ENCODE measurements at places on chromosomes 4 and X. TPM values are rescaled to one million over a fixed set of nuclear protein-coding genes. Genes with fewer than 3 reads are reported as not detected.

- H3K36me3 ChIP-seq = no peaks in the 10 kb centered on the region
- no peaks in the 10 kb centered on the region for H3K27me3 ChIP-seq
- no peaks in the 10 kb centered on the region for H3K4me1 ChIP-seq
Observed at GRCh38 chr4:61590881-61591280, 390.8 kb downstream of the ADGRL3 start.

DNA sequence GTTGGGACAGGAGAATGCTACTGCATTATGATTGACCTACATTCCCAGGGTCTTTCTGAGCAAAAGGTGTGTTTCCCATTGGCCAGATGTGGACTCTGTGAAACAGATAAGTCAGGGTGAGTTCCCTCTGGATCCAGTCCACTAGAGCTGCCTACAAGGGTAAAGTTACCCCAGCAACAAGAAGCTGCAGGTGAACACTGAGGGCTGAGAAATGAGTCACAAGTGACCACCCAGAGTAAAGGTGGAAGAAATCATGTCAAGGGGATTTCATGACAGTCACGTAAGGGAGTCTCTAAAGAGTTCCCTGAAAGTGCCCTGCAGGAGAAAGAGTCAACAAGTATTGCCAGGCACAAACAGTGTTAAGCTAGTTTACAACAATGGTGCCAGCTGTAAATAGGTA lies 16.3 kb downstream of the F8A1 start:
- peaks cover 17% of the 10 kb centered on the region for H3K27me3 ChIP-seq
- H3K4me3 ChIP-seq = no peak overlapping the region
- H3K4me1 ChIP-seq = no peaks in the 10 kb centered on the region
- DNase-seq = no peak
- H3K27ac ChIP-seq = no peak overlapping the region

- no peaks in the 10 kb centered on the region for H3K4me1 ChIP-seq
- no peak overlapping the region for H3K4me3 ChIP-seq
- H3K27ac ChIP-seq = no peak overlapping the region
- no peak for DNase-seq
Observed at GRCh38 chr4:95524184-95524583, 24.6 kb downstream of the UNC5C start.

DNA sequence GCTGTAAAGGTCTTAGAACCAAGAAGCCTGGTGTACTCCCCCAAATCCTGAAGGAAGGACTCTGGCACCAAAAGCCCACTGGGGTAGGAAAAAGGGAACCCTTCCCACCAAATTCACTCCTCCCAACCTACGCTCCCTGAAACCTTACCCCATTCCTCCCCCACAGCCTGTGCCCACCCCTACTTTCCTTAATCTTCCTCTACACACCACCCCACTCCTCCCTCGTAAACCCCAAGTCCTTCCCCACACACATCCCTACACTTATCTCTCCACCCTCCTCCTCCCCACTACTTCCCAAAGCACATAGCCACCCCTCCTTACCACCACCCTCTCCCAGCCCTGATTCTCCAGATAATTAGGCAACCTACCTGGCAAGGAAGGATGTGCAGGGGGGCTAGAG lies 1.7 kb downstream of the ZMYM3 start:
- peaks cover 16% of the 10 kb centered on the region for H3K4me1 ChIP-seq
- H3K36me3 ChIP-seq = no peaks in the 10 kb centered on the region
- peaks cover 19% of the 10 kb centered on the region for H3K27me3 ChIP-seq
- no peak for DNase-seq

DNA sequence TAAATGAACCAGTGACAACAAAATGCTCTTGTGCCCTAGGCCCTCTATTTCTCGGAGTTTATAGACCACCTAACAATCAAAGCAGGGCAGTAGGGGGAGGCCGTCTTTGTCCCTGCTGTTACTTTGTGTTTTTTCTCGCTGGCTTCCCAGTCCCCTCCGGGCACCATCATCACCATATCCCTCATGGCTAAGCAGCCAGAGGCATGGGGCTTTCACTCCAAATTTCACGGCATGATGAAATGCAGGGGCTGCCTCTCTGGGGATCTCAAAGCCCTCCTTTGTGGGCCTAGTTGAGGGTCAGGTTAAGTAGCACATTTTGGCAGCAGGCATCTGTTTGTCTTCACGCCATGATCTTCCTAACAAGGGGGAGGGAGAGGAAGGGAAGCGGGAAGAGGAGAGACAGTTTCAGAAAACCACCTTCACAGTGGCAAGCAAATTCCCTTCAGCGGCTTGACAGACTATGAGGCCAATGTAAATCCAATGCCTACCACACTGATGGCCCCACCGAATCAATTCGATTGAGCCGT lies 91.9 kb downstream of the ANOS1 start:
- H3K36me3 ChIP-seq = no peaks in the 10 kb centered on the region
- H3K4me3 ChIP-seq = no peak overlapping the region
- no peak overlapping the region for H3K27ac ChIP-seq
- peaks cover 2% of the 10 kb centered on the region for H3K27me3 ChIP-seq

DNA sequence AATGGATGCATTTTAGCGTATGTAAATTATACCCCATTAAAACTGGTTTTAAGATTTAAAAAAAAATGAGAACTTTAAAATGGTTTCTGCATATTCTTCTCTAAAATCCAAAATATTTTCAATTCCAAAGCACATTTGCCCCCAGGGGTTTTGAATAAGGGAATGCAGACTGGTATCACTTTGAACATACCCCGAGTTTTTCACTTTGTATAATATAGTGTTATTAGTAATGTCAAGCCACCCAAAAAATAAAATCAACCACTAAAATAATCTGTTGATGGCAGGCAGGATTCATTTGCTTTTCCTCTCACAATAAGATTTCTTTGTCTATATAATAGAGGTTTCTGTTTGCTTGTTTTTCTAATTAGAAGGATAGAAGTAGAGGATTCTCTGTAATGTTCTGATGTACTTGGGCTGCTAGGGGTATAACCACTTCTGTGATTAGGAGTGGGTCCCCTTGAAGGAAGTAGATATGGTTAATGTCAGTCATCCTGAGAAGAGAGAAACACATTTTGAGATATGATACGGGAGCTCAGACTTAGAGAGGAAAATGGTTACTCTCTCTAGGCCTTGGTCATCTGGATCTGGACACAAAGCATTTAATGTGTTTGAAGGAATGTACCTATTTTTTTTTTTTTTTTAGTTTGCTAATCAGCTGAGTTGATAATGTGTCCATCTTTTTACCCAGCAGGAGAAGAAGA lies 9.3 kb upstream of the LIN54 start:
- DNase-seq = no peak
- peaks cover 3% of the 10 kb centered on the region for H3K27me3 ChIP-seq
- no peaks in the 10 kb centered on the region for H3K4me1 ChIP-seq
- H3K4me3 ChIP-seq = no peak overlapping the region

GRCh38 chr4:156294577-156294976 lies 340.9 kb upstream of the CTSO start:
- no peaks in the 10 kb centered on the region for H3K36me3 ChIP-seq
- no peak overlapping the region for H3K27ac ChIP-seq
- no peaks in the 10 kb centered on the region for H3K27me3 ChIP-seq
- H3K4me3 ChIP-seq = no peak overlapping the region

- H3K27ac ChIP-seq = no peak overlapping the region
- H3K27me3 ChIP-seq = peaks cover 7% of the 10 kb centered on the region
- DNase-seq = no peak
- H3K4me3 ChIP-seq = no peak overlapping the region
Observed at GRCh38 chrX:70907900-70908299, 611 bp downstream of the TEX11 start.

DNA sequence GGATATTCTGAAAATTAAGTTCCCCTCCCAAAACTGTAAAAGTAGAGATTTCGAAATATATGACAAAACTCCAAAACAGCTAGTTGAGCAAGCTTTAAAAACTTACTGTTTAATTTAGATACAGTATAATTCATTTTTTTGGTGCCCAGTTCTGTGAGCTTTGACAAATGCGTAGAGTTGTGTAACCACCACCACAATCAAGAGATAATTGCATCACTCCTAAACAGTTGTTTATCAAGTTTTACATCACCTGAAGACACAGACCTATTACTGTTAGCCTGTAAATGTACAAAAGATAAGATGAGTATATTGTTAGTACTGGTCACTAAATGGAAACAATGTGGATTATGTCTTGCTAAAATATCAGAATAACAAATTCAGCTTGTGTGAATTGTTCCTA lies 62.3 kb downstream of the ALG13 start:
- peaks cover 8% of the 10 kb centered on the region for H3K4me1 ChIP-seq
- H3K4me3 ChIP-seq = no peak overlapping the region
- H3K36me3 ChIP-seq = peaks cover 18% of the 10 kb centered on the region
- H3K27me3 ChIP-seq = peaks cover 4% of the 10 kb centered on the region

DNA sequence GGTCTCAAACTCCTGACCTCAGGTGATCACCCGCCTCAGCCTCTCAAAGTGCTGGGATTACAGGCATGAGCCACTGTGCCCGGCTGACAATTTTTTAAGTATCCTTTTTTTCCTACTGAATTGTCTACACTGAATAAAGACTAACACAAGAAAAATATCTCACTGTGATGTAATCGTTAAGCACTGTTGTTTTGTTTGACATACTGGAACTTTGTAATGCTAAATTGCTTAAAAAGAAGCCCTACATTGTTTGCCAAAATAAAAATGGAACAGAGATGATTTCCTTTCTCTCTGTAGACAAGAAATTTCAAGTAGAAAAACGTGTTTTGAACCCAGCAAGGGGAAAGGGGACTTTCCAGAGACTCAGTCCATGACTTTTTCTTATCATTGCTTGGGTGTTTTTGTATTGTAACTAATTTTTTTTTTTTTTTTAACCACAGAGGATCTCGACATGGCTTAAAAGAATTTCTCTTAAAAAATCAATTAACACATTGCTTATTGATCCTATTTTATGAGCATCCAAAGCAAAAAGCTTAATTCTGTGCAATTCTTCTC lies 74.9 kb downstream of the TMEM156 start:
- no peak overlapping the region for H3K4me3 ChIP-seq
- H3K4me1 ChIP-seq = peaks cover 6% of the 10 kb centered on the region
- no peaks in the 10 kb centered on the region for H3K36me3 ChIP-seq
- H3K27me3 ChIP-seq = peaks cover 2% of the 10 kb centered on the region

DNA sequence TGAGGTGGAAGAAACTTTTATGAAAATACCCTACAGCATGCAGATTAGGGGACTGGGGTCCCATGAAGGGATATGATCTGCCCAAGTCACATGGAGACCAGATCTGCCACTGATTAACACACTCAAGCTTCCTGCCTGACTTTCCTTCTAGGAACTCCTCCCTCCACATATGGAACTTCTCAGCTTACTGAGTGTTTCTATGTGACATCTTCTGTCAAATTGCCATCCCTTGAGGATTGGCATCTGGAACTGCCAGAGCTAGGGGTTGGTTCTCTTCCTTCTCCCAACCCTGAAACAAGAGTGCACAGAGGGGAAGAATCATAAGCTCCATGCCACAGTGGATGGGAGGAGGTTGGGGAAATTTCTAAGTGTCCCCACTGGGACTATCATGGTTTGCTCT lies 150.6 kb upstream of the MBNL3 start:
- H3K36me3 ChIP-seq = no peaks in the 10 kb centered on the region
- peaks cover 2% of the 10 kb centered on the region for H3K27me3 ChIP-seq
- no peak for DNase-seq
- H3K27ac ChIP-seq = no peak overlapping the region
- H3K4me1 ChIP-seq = no peaks in the 10 kb centered on the region
- H3K4me3 ChIP-seq = no peak overlapping the region

DNA sequence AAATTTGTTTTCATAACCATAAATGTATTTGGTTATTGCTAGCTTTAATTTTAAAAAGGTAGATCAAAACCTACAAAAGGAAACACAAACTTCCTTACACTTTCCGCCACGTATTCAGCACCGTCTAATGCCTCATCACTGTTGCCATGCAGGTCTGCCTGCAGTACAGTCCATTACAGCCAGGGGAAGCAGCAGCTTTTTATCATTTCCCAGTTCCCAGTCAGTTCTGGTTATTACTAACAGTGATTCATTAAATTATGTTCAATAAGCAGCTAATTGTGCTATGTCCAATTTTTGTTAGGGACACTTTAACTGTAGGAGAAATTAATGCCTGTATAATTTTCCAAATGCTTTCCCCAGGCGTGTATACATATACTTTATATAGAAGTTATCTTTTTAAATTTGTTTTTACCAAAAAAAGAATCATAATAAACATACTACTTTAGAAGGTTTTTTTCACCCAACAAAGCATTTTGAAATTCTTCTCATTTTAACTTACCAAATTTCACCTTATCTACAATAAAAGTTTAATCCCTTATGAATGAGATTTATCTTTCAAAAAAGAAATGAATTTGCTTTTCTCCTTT lies 93.3 kb downstream of the ANXA3 start:
- H3K27me3 ChIP-seq = no peaks in the 10 kb centered on the region
- DNase-seq = no peak
- H3K27ac ChIP-seq = no peak overlapping the region
- H3K36me3 ChIP-seq = no peaks in the 10 kb centered on the region

- H3K36me3 ChIP-seq = no peaks in the 10 kb centered on the region
- H3K4me1 ChIP-seq = no peaks in the 10 kb centered on the region
- no peak for DNase-seq
- peaks cover 7% of the 10 kb centered on the region for H3K27me3 ChIP-seq
- H3K27ac ChIP-seq = no peak overlapping the region
Observed at GRCh38 chrX:149837639-149838038, 43.3 kb upstream of the MAGEA8 start.

DNA sequence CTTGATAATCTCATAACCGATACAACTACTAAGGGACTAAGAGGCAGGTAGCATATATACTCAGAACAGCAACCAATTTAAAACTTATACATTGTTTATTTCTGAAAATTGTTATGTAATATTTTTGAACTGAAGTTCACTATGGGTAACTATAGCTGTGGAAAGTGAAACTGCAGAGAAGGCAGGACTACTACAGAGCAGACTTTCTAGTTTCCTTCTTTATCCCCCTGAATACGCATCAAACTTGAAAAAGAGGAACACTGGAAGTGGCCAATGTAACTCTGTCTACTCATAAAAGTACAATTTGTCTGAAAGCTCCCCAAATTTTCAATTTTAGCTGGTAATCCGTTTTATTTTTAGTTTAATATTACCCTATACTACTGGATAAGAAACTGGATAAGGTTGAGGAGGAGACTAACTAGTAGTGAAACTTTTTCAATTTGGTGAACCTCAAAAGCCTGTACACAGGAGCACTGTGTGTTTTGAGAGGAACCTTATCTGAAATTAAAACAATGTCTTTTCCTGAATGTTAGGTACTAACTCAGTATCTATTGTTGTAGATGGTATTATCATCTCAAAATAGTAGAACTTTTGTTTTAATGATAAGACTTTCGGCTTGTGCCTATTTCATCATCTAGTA lies 225.8 kb downstream of the GABRG1 start:
- DNase-seq = no peak
- H3K27me3 ChIP-seq = no peaks in the 10 kb centered on the region
- H3K4me3 ChIP-seq = no peak overlapping the region
- H3K27ac ChIP-seq = no peak overlapping the region
- H3K36me3 ChIP-seq = no peaks in the 10 kb centered on the region

DNA sequence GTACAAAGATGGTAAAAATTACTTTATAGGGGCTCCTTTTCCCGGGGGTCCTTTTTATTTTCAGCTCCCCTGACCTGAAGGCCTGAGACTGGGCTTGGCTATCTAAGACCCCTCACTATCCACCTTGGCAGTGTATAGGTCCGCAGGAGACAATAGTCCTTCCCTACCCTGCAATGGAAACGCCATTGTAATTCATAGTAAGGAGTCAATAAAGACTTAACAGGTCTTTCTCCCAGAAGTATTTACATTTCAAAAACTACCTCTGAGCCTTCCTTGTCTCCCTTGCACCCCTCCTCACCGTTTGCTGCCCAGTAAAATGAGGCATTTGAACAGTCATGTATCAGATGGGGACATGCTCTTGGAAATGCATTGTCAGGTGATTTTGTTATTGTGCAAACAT lies 401.2 kb upstream of the CNKSR2 start:
- no peaks in the 10 kb centered on the region for H3K36me3 ChIP-seq
- no peak for DNase-seq
- H3K4me1 ChIP-seq = no peaks in the 10 kb centered on the region
- H3K27ac ChIP-seq = no peak overlapping the region

Gene GYG2
- not detected for polyA plus RNA-seq

Gene GAGE13
- polyA plus RNA-seq = not detected

Gene HERC6
- polyA plus RNA-seq = 14.8 TPM

Gene TNIP3
- not detected for polyA plus RNA-seq

Gene CA5B
- 73.4 TPM for polyA plus RNA-seq

Gene SSX1
- polyA plus RNA-seq = not detected
